ENCODE measurements at places on chromosomes 2 and 18. TPM values are rescaled to one million over a fixed set of nuclear protein-coding genes. Genes with fewer than 3 reads are reported as not detected.

GRCh38 chr2:8146132-8147005 is 535.5 kb upstream of the ID2 start:
- H3K4me3 ChIP-seq = no peak overlapping the region
- H3K4me1 ChIP-seq = peaks cover 42% of the 10 kb centered on the region
- H3K36me3 ChIP-seq = no peaks in the 10 kb centered on the region
- no peaks in the 10 kb centered on the region for H3K27me3 ChIP-seq

DNA sequence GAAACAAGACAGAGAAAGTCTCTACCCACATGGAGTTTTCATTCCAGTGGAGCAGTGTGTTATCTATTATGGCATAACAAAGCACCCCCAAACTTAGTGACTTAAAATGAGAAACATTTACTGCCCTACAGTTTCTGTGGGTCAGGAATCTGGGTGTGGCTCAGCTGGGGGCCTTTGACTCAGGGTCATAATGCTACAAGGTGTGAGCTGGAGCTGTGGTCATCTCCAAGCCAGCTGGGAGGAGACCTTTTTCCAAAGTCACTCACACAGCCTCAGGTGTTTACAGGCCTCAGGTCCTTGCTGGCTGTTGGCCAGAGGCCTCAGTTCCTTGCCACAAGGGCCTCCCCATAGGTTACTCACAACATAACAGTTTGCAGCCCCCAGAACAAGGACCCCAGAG is 169.2 kb downstream of the ETAA1 start:
- H3K4me3 ChIP-seq = no peak overlapping the region
- peaks cover 5% of the 10 kb centered on the region for H3K4me1 ChIP-seq
- H3K27ac ChIP-seq = peak overlapping the region; percentile 39
- peak; percentile 11 for DNase-seq
- no peaks in the 10 kb centered on the region for H3K27me3 ChIP-seq

DNA sequence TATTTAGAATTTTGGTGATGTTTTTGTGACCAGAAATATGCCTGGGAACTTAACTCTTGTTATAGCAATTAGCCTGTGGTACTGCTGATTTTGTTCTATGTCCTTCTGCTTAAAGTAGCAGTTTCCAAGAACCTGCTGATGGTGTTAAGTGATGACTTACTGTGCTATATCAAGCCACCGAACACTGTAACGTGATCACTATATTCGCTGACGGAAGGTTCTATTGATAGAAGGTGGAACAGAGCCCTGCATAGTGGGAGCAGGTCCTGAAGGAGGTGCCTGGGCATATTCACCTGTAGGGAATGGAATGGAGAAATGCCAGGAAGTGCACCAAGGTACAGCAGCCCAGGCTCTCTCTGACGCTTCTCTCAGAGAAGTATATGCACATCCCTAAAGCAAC is 76.8 kb downstream of the UXS1 start:
- no peaks in the 10 kb centered on the region for H3K27me3 ChIP-seq
- H3K4me1 ChIP-seq = no peaks in the 10 kb centered on the region
- H3K4me3 ChIP-seq = no peak overlapping the region
- H3K27ac ChIP-seq = no peak overlapping the region
- no peaks in the 10 kb centered on the region for H3K36me3 ChIP-seq

GRCh38 chr2:189442468-189442867 is 1.2 kb downstream of the WDR75 start:
- DNase-seq = no peak
- H3K27ac ChIP-seq = no peak overlapping the region
- H3K27me3 ChIP-seq = no peaks in the 10 kb centered on the region
- peak overlapping the region; percentile 31 for H3K4me3 ChIP-seq
- H3K36me3 ChIP-seq = no peaks in the 10 kb centered on the region

DNA sequence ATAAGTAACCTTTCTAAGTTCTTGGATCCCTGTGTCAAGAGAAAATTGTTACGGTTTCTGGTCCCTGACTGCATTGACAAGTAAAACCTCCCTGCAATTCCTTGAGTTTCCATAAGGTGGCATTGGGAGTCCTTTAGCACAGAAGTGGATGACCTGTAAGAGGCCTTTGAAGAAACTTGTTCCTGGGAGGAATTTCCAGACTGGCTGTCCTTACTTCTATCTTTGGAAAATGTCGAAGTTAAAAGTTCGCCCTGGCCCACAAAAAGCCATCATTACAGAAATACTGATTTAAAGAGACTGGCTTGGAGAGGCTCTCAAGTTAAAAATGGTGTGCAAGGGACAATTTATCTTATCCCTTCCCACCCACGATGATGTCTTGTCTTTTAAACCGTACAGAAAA is 218.4 kb downstream of the CDH20 start:
- H3K36me3 ChIP-seq = no peaks in the 10 kb centered on the region
- H3K27me3 ChIP-seq = no peaks in the 10 kb centered on the region

GRCh38 chr2:149058936-149059335 is 20.4 kb downstream of the LYPD6B start:
- H3K27ac ChIP-seq = no peak overlapping the region
- H3K4me3 ChIP-seq = no peak overlapping the region
- no peak for DNase-seq

- H3K36me3 ChIP-seq = no peaks in the 10 kb centered on the region
- H3K27me3 ChIP-seq = no peaks in the 10 kb centered on the region
- peaks cover 14% of the 10 kb centered on the region for H3K4me1 ChIP-seq
- H3K27ac ChIP-seq = no peak overlapping the region
- DNase-seq = no peak
Observed at GRCh38 chr2:191262436-191262835, 17.2 kb downstream of the MYO1B start.

DNA sequence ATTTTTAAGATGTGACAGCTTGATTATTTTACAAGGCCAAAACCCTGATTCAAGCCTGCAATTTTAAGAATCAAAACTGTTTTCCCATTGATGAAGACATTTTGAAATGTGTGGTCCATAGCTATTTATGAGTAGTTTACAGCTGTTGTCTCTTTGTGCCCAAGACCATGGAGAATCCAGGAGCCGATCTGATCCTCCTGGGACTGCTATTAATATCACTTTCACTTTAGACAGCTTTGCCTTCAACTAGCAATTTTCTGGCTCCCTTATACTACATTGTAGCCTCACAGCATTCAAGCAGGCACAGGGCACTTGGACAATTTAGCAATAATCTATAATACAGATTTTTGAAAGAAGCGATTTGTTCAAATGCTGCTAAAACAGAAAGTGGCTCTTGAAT is 172.9 kb downstream of the SLC8A1 start:
- H3K36me3 ChIP-seq = no peaks in the 10 kb centered on the region
- peaks cover 3% of the 10 kb centered on the region for H3K4me1 ChIP-seq
- no peak for DNase-seq
- H3K4me3 ChIP-seq = no peak overlapping the region
- H3K27ac ChIP-seq = no peak overlapping the region
- no peaks in the 10 kb centered on the region for H3K27me3 ChIP-seq

- H3K4me1 ChIP-seq = no peaks in the 10 kb centered on the region
- no peak for DNase-seq
Observed at GRCh38 chr18:30439174-30439573, 603.4 kb downstream of the DSC3 start.

MAP3K19 gene
- 1.1 TPM for total RNA-seq

EFHD1 gene
- 4.2 TPM for total RNA-seq

SEMA4C gene
- 37.5 TPM for total RNA-seq

GPR39 gene
- total RNA-seq = 14.5 TPM

MC4R gene
- not detected for total RNA-seq

TTLL4 gene
- total RNA-seq = 19.8 TPM

RNU2-63P gene
- total RNA-seq = not detected

IL1RN gene
- total RNA-seq = 4.3 TPM
